ENCODE measurements at places on chromosomes 5 and 9.

GRCh38 chr9:95780751-95781150 lies 94.7 kb upstream of the ERCC6L2 start:
- no peak for DNase-seq

- peak; percentile 57 for DNase-seq
Measured at GRCh38 chr5:102856389-102856777, 101.3 kb downstream of the PAM start.

GRCh38 chr5:41412496-41412895 lies 97.9 kb downstream of the PLCXD3 start:
- no peak for DNase-seq

DNA sequence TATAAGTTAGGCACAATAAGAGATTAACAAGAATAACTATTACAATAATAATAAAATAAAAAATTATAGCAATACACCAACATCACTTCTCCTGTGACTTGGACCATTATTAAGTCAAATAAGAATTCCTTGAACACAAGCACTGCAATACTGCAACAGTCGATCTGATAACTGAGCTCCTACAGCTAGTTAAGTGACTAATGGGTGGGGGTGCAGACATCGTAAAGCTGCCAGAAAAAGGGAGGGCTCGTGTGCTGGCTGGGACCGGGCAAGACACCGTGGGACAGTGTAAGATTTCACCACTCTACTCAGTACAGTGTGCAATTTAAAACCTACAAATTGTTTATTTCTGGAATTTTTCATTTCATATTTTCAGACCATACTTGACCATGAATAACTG lies 78.8 kb downstream of the SNX24 start:
- no peak for DNase-seq

DNA sequence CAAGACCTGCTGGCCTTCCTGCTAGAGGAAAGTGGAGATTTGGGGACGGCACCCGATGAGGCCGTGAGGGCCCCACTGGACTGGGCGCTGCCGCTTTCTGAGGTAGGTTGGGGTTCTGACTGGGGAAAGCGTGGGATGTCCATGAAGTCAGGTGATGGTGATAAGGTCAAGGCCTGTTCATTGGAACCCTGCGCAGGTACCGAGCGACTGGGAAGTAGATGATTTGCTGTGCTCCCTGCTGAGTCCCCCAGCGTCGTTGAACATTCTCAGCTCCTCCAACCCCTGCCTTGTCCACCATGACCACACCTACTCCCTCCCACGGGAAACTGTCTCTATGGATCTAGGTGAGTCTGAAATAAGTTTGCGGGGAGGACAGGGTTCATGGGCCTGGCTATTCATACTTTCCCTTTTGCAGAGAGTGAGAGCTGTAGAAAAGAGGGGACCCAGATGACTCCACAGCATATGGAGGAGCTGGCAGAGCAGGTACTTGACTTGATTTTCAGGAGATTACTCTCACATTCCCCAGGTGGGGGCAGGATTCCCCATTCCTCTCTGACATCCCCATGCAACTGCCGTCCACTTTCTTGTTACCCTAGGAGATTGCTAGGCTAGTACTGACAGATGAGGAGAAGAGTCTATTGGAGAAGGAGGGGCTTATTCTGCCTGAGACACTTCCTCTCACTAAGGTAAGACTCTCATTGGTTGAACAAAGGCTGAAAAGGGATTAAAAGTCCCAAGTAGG lies 505 bp downstream of the CREB3 start:
- DNase-seq: peak; percentile 57

GRCh38 chr5:179253730-179254129 lies 91.5 kb downstream of the ADAMTS2 start:
- no peak for DNase-seq

GRCh38 chr9:437066-437465 lies 222.4 kb downstream of the DOCK8 start:
- no peak for DNase-seq
